ENCODE measurements at places on chromosomes 1 and 21.
A peak's percentile ranks its signal among the peaks of the same experiment; 100 is the strongest.

GRCh38 chr1:83839566-83840173 lies 159.3 kb downstream of the TTLL7 start:
- DNase-seq = no peak

GRCh38 chr1:224082146-224082545 lies 31.8 kb upstream of the FBXO28 start:
- DNase-seq = no peak

DNA sequence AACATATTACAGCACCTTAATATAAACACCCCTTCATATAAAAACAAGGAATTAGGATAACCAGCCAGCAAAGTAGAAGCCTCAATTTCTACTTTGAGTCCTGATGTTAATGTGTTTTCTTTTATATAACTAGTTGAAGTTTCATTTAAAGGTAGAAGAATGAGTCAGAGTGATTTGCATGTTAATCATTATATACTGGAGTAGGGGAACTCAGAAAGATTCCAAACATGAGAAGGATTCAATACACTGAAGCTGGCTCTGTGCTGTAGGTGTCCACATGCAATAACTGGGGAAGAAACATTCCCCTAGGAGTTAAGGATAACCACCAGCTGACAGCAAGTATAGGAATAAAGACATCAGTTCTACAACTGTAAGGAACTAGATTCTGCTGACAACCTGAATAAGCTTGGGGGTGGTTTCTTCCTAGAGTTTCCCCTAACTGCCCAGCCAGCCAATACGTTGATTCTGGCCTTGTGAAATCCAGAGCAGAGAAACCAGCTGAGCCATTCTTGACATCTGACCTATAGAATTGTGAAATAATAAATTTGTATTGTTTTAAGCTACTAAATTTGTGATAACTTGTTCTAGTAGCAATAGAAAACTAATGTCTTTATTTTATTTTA lies 33.4 kb upstream of the RNPC3 start:
- DNase-seq = no peak

GRCh38 chr1:57957576-57957975 lies 533.7 kb upstream of the DAB1 start:
- DNase-seq = no peak

GRCh38 chr1:116770625-116771024 lies 16.4 kb downstream of the CD2 start:
- no peak for DNase-seq

GRCh38 chr1:109263234-109263596 lies 13.9 kb downstream of the CELSR2 start:
- DNase-seq = peak; percentile 92

DNA sequence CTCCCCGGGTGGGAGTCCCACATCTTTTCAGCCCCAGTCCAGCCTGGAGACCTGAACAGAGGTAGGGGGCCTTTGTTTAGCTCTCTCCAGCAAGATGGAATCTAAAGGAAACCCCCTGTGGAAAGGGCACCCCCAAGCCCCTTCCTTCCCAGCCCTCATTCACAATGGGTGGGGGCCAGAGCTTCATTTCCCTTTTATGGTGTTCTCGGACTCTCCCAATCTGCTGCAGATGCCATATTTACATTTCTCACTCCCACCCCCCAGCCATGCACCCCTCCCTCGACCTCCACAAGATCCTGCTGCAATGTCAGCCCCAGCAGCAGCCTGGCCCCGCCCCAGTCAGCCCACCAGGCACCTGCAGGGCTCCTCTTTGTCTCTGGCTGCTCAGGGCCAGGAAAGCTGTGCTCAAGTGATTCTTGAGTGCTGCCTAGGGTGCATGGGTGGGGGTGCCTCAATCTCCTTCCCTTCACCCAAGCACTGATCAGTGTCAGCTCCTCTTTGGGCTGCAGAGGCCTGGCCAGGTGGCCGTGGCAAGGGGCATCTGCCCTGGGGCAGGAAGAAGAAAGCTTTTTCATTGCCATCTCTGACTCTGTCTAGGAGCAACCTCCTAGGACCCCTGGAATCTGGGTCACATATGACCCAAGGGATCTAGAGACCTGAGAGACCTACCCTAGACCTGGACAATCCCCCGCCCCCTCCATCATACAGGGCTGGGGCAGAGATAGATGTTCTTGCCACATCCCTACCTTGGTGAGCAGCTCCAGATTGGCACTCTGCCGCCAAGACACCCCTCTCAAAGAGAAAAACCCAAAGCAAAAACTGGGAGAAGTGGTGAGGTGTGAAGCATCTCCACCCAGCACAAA lies 1.7 kb downstream of the KIF21B start:
- peak; percentile 66 for DNase-seq

- no peak for DNase-seq
Measured at GRCh38 chr1:112472142-112472541, 36.6 kb upstream of the WNT2B start.

- DNase-seq = no peak
Measured at GRCh38 chr1:186541003-186541402, 80.1 kb upstream of the PDC start.

DNA sequence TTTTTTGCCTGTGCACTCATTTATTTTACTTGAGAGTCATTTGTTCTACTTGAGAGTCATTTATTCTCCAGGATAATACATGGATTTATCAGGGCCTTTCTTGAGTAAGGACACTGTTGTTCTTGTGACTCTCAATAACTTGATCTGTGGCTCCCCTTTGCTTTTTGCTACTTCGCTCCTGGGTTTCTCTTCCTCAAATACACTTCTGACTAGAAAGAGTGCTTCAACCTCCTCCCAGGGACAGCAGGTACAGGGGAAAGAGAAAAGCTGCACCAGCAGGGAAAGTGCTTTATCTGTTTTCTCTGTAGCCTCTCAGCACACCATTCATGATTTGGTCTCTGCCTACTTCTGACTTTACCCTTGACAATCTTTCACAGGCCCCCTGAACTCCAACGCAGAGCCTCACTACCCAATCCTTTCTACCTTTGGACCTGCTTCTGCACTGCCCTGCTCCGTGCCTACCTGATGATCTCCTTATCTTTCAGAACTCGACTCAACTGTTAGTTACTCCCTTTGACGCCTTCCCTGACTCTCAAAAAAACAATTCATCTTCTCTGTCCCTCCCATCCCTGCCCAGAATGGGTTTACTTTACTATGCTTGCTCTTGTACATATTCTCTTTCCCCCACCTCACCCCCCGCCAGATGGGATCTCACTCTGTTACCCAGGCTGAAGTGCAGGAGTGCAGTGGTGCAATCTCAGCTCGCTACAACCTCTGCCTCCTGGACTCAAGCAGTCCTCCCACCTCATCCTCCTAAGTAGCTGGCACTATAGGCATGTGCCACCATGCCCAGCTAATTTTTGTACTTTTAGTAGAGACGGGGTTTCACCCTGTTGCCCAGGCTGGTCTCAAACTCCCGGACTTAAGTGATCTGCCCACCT lies 15.6 kb upstream of the PIGM start:
- DNase-seq = no peak

DNA sequence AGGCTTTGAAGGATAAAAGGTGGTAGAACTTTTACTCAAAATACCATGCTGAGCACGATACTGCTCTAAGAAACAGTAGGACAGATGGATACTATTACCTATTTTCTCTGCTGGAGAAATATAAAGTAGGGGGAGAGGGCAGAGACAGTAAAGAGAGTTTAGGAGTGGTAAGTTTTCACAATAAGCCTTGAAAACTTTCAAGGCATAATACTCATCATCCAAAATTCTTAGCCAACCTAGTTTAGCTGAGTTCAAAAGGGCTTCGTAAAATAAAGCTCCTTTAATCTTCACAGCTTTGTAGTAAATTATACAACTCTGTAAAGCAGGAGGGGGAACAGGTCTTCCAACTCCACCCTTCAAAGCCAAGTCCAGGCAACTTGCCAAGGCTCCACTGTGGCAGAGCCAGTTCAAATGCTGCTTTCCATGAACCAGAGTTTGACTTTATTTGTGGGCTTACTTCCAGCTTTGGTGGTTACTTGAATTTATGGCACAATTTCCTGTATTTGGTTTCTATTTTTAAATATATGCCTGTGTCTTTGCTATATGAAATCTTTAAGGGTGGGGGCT lies 15.5 kb downstream of the TEX38 start:
- DNase-seq = no peak

DNA sequence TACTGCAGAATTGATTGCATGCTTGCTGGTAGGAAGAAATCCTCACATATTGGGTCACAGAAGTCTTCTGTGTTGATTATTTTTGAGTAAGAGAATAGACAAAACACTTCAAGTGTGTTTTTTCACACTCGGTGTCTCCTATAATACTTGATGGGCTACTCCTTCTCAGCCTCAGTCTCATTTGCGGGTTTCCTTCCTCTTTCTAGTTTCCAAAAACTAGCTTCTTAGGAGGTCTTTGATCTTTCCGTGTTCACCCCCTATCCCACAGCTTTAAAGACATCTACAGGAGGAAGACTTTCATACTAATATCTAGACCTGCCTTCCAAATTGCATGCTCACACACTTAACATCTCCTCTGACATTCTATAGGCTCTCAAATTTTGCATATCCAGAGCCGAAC lies 40.7 kb upstream of the NTPCR start:
- DNase-seq = no peak

GRCh38 chr1:45721207-45721606 lies 29.2 kb downstream of the IPP start:
- no peak for DNase-seq

GRCh38 chr1:247435030-247435758 lies 19.2 kb downstream of the NLRP3 start:
- DNase-seq = no peak

GRCh38 chr1:21338573-21339355 lies 48.5 kb upstream of the ECE1 start:
- DNase-seq = peak; percentile 81

- no peak for DNase-seq
Measured at GRCh38 chr1:204104331-204105130, 31.6 kb downstream of the SOX13 start.

DNA sequence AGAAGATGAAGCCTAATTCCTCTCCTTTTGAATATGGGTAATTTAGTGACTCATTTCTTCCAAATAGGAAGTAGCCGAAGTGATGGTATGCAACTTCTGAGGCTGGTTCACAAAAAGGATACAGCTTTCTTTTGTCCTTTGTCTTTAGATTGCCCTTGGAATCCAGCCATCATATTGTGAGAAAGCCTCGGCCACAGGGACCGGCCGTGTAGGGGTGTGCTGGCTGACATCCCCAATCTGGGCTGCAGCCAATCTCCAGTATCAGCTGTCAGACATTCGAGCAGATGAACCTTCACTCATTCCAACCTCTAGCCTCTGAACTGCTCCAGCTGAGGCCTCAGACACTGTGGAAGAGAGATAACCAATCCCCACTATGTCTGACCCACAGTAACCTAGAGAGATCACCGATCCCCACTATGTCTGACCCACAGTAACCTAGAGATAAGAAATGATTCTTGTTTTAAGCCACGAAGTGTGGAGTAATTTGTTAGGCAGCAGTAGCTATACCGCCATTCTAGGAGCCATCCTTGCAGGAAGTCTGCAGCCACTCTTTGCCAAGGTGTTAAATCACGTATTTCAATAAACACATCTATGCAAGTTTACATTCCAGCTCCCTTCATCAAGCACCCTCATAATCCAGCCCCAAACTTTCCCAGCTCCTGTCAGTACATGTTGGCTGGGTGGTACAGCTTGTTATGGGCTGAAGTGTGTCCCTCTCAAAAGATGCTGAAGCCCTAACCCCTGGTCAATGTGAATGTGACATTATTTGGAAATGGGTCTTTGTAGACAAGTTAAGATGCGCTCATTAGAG lies 2.9 kb upstream of the DIP2A start:
- no peak for DNase-seq

DNA sequence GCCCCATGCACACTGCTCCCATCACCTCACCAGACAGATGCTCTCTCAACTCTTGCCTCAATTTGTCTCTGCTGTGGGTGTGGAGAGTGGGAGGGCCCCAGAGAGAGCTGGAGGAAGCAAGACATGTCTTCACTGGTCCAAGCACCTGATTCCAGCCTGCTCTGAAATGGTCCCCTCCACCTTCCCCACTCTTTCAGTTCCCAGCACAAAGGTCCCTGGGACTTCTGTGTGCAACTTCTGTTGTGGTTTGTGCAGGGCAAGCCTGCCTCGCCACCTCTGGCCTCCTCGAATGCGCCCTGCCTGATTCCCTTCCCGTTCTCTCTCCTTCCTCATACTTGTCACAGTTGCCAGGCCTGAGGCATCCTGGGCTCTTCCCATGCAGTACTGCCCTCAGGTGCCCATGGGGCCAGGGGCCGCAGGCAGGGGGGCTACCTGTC lies 119.3 kb downstream of the SYT2 start:
- no peak for DNase-seq

DNA sequence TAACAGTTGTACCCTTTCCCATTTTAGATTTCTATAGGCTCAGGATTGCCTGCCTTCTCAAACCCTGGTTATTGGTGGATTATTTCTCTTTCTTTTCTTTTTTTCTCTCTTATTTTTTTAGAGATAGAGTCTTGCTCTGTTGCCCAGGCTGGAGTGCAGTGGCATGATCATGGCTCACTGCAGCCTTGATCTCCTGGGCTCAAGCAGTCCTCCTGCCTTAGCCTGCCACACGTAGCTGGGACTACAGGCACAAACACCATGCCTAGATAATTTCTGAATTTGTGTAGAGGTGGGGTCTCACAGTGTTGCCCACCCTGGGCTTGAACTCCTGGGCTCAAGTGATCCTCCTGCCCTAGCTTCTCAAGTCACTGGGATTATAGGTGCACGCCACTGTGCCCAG lies 58.8 kb downstream of the UCK2 start:
- DNase-seq = no peak

- peak; percentile 84 for DNase-seq
Measured at GRCh38 chr1:223845037-223845809, 524 bp downstream of the TP53BP2 start.

DNA sequence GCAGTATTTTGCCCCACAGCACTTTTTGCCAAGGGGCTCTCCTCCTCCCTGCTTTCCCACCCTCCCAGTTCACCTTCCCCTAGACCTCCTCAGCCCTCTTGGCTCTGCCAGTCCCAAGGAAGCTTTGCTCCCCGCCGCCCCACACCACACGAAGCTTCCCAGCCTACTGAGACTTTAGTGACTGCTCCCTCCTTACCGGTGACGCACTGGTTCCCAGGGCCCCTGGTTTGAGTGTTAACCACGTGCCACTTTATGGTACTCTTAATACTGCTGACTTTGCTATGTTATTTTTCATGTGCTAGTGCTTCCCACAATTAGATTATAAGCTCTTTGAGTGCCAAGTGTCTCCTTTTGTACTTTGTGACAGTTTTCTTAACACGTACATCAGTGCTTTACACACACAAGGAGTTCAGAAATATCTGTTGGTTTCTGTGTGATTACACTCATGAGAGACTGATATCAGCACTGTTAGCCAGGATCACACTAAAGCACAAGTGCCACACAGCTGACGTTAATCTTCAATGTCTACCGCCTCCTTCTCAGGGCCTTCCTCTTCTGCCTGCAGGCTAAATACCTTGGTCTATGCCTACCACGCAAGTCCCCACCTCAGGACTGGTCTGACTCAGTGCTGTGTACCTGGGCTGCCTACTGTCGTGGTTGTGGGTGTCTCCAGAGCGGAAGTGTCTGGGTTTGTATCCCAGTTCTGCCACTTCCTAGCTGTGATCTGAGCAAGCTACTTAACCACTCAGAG lies 61.0 kb downstream of the DNTTIP2 start:
- DNase-seq = no peak
